ENCODE measurements at places on chromosomes 4 and X. TPM values are rescaled to one million over a fixed set of nuclear protein-coding genes. Genes with fewer than 3 reads are reported as not detected.

Gene SCRG1
- total RNA-seq: not detected

- no peak for DNase-seq
Observed at GRCh38 chr4:140717313-140717712, 38.9 kb downstream of the TBC1D9 start.

- DNase-seq: no peak
Observed at GRCh38 chr4:98614094-98614493, 44.3 kb downstream of the TSPAN5 start.

DNA sequence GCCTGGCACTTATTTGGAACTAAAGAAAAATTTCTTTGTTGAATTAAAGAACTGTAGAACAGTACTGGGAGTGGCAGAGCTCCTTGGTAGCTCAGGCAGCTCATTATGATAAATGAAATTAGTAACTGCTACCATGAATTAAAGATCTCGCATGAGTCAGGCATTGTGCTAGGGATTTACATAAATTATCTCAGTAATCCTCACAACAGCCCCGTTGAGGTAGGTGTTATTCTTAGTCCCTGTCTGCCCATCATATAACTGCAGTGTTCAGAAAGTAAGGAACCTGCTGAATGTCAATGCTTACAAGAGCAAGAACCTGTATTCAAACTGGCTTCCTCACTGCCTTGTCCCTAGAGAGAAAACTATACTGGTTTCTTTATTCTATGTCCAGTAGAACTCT, 108.3 kb downstream of the NLGN4X start:
- no peak for DNase-seq

GRCh38 chrX:14916017-14916674, 42.9 kb downstream of the MOSPD2 start:
- DNase-seq: no peak

DNA sequence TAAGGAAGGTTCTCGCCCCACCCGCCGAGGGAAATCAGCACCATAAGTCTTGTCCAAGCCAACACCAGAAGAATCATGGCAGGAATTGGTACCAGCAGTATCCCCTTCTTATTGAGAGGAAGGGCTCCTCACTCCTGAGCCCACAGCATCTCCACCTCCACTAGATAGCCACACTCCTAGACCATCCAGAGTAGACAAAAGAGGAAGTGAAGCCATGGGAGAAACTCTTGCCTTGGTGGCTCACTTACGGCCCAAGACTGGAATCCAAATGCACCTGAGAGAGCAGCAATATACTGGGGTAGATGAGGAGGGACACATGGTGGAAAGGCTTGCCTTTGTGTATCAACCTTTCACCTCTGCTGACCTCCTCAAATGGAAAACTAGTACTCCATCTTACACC, 255.3 kb upstream of the PRKX start:
- DNase-seq: no peak

- no peak for DNase-seq
Observed at GRCh38 chr4:138627096-138627495, 384.9 kb upstream of the SLC7A11 start.

DNA sequence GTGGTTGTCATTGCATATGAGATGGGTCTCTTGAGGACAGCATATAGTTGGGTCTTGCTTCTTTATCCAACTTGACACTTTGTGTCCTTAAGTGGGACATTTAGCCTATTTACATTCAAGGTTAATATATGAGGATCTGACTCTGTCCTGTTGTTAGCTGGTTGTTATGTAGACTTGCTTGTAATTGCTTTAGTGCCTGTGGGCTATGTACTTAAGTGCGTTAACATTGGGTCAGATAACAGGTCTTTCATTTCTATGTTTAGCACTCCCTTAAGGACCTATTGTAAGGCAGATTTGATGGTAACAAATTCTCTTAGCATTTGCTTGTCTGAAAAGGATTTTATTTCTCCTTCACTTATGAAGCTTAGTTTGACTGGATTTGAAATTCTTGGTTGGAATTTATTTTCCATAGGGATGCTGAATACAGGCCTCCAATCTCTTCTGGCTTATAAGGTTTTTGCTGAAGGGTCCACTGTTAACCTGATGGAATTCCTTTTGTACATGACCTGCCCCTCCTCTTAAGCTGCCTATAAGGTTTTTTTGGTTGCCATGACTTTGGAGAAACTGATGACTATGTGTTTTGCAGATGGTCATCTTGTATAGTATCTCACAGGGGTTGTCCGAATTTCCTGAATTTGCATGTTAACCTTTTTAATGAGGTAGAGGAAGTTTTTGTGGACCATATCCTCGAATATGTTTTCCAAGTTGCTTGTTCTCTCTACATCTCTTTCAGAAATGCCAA, 162.0 kb downstream of the NKX6-1 start:
- no peak for DNase-seq

Gene SHROOM2
- total RNA-seq: 0.27 TPM

DNA sequence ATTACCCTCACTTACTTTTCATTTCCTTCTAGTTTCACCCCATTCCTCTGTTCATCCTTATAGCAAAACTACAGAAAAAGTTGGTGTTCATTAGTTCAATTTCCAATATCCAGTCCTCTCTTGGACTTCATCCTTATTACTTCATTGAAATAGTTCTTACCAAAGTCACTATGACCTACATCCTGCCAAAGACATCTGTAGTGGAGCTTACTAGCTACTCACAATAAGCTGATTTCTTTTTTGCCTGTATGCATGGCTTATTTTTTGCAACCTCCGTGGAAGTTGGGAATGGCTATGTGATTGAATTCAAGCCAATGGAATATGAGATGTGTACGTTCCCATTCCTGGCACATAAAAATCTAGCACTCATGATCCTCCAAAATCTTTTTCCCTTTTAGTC, 4.6 kb upstream of the CDKL2 start:
- no peak for DNase-seq

Gene OPRPN
- not detected for total RNA-seq

DNA sequence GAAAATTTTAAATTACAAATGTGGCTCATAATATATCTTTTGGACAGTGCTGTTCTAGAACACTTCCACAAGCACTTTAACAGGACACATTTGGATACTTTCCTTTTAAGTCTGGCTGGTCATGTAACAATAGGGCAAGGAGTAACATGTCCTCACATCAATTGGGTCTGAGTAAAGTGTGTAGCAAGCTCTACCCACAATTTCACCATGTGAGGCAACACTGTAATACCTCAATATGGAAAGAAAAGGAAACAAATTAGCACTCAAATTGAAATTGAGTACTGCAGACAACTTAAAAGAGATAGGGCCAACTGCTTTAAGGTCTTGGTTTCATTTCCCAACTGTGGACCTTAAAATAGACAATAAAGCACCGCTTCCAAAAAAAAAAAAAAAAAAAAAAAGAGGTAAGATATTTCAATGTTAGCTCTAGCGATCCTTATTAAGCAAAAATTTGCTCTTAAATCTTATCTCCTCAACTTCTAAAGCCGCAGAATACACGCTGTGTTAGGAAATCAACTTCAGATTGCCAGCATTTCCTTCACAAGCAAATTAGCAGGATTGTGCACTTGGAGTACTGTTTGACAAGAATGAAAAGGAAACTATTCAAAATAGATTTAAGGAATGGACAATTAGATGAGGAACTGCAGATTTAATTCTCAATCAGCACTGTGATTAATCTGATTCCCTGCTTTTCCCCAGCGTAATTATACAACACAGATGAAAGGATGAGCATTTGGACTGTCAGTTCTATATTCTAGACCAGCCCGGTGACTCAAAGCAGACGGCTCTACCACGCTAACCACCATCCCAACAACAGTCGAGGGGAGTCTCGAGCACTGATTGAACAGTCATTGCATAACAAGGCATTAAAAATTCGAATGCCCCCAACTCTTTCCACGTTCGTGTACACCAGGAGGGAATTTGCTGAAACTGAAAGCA, 1.6 kb downstream of the CASK start:
- peak; percentile 45 for DNase-seq

Gene GAGE12G
- not detected for total RNA-seq
